ENCODE measurements at places on chromosomes 4 and X.
A peak's percentile ranks its signal among the peaks of the same experiment; 100 is the strongest.

- no peak for DNase-seq
Observed at GRCh38 chr4:54677416-54677815, 19.7 kb downstream of the KIT start.

DNA sequence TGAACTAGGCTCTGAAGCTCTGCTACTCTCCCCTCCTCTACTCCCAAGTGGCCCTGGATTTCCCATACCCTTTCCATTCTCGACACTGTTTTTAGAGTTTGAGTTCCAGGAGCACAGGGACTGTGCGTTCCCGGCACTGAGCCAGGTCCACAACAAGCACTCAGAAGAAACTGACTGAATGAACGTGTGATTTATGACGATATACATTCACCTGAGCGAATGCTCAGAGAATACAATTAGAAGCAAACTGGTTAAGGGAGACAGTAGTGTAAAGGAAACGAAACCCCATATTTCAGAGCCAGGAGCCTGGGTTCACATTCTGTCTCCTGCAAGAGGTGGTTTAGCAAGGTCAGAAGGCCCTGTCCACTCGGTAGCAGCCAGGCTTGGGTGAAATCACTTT is 1.4 kb upstream of the KIAA0232 start:
- no peak for DNase-seq

- DNase-seq, result no peak
Observed at GRCh38 chrX:16885628-16886027, 15.5 kb upstream of the RBBP7 start.

- no peak for DNase-seq
Observed at GRCh38 chrX:39873117-39873516, 224.6 kb downstream of the BCOR start.

DNA sequence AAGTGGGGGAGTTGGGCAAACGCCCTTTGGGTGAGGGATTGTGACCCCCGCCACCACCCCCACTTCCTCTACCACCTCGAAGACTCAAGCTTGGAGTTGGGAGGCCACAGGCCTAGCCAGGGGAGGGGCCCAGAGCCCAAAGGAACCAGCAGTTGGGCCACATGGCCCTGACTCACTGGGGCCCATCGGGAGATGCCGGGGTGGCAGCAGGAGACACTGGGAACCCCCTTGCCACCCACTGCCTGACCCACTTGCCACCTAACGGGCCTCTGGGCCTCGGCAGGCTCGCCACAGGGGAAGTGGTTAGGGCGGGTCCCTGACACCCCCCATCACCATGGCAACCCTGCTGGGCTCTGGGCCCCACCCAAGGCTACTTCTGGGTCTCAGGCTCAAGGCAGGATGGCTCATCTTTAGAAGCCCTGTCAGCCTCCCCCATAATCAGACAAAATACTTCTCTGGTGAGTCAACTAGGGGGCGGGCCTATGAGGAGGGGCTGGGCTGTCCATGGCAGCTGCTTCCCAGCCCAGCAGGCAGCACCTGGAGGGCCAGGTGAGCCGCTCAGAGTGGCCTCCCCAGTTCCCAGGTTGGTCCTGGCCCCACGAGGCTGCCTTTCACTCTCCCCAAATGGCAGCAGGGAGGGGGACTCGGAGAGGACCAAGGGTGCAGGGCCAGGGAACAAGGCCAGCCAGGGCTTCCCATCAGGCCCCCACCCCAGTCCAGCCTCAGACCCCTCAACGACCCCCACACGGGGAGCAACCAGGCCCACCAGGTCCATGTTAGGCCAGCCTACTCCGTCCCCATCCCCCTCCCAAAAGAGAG is 5.6 kb downstream of the FLNA start:
- DNase-seq, result peak; percentile 70

DNA sequence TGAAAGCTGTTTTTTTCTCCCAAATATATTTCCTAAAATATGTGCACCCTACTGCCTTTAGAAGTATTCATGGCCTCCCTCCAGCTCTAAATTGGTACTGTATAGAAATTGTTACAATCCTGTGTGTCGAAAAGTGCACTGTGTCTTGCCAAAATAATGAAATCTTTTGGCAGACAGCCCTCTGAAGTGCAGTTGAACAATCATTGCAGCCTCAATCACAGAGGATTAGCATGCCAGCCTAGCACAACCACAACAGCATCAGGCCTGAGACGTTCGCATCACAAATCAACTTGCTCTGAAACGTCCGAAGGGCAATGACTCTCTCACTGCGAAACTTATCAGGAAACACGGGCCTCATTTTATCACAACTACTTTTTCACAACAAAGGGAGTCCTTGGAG is 99.0 kb downstream of the ANOS1 start:
- no peak for DNase-seq

GRCh38 chr4:138035781-138036258 is 206.3 kb downstream of the SLC7A11 start:
- DNase-seq, result peak; percentile 47

DNA sequence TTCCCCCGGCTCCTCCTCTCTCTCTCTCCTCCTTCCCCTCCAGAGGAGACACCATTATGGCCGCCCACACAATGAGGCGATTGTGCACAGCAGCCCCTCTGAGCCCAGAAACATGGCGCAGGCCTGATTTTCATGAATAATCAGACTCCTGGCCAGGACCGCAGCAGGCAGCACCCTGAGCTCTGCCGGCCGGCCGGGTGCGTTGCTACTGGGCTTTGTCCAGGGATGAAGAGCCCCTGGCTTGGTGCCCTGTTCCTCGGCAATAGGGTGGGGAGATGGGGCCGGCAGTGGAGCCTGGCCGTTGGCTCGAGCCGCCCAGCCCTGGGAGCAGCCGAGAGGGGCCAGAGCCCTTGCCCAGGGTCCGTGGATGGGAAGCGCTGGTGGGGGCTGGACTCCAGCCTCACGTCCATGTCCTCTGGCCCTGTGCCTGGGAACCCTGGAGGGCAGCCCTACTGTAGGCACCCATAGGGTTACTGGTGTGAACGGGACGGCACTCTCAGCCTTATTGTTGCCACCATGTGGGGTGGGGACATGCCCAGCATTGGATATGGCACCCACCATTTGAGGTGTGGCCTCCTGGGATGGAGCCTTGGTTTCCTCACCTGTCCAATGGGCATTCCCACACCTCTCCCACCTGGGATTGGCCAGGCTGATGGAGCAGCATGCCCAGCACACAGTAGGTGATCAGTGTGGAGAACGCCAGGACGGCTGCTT is 103.0 kb downstream of the SORCS2 start:
- no peak for DNase-seq

DNA sequence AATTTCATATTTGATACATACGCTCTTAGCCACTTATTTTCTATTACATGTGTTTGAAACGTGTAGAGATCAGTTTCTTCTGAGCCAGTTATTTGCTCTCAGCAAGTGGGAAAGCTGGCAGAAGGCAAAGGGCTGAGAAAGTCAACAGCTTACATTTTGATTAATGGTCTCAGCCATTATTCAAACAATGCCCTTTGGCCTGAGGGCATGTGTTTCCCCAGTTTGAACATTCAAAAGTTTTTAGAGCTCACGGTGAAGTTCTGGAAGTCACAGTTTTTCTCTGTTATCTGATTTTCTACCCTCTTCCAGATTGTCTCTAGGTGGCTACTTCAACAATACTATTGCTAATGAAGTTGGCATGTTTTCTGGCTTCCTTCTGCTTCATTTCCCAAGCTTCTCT is 591.8 kb upstream of the CPEB2 start:
- no peak for DNase-seq

DNA sequence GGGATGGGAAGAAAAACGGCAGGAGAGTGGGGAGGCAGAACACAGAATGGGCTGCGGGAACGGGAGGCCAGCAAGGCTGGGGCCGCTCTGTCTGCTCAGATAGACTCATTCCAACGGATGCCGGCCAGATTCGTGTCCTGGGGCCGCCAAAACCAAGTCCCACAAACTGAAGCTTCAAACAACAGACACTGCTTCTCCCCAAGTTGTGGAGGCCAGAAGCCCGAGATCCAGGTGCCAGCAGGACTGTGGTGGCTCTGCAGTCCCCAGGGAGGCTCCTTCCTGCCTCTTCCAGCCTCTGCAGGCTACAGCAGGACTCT is 100.6 kb downstream of the ADRA2C start:
- DNase-seq, result no peak

- no peak for DNase-seq
Observed at GRCh38 chr4:183287309-183287659, 32.8 kb downstream of the CLDN22 start.

DNA sequence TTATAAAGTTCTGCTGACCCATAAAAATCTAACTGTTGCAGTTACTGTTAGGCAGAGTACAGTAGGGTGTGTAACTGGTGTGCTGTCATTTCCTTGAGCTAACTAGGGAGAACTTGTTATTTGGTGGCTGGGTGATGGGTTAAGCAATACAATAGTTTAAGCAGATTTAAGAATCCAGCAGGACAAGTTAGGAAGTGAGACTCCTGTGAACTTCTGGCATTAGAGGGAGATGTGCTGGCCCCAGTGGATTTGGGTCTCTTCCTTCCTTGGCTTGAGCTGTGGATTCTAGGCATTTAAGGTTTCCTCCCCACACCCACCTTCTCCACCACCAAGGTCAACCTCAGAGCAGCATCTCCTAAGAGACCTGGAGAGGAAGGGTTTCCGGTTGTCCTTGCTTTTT is 70.5 kb downstream of the CLCN5 start:
- no peak for DNase-seq

DNA sequence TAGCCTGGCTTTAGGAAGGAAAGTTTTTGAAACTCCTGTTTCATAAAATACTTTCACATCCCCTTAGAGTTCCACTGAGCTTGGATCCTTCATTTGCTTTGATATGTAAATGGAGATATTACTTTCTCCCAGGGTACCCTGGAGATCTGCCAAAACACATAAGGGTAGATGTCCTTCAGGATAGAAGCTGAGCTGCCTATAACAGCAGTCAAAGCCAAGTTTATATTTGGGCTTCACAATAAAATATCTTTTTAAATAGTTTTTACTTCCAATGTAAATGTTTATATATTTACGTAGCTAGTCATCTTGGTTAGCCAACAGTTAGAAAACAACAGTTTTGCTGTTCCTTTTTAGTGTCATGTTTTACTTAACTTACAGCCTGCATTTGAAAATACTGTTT is 742.3 kb upstream of the POU3F4 start:
- no peak for DNase-seq

- no peak for DNase-seq
Observed at GRCh38 chrX:129649268-129650182, 5.2 kb downstream of the APLN start.

- no peak for DNase-seq
Observed at GRCh38 chr4:7587433-7588405, 153.0 kb upstream of the PSAPL1 start.

GRCh38 chr4:7600247-7600646 is 165.5 kb upstream of the PSAPL1 start:
- DNase-seq, result no peak

DNA sequence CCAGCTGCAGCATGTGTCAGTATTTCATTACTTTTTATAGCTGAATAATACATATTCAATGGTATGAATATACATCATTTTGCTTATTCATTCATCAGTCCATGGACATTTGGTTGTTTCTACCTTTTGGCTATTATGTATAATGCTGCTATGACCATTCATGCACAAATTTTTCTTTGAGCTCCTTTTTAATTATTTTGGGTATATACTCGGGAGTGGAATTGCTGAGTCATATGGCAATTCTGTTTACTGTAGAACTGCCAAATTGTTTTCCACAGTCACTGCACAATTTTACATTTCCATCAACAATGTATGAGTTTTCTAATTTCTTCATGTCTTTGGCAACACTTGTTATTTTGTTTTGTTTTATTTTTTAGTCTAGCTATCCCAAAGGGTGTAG is 405.9 kb upstream of the PITX2 start:
- no peak for DNase-seq

- peak; percentile 95 for DNase-seq
Observed at GRCh38 chr4:101356928-101357327, 9.6 kb upstream of the PPP3CA start.

GRCh38 chr4:109407027-109407737 is 26.4 kb upstream of the SEC24B start:
- DNase-seq, result no peak

DNA sequence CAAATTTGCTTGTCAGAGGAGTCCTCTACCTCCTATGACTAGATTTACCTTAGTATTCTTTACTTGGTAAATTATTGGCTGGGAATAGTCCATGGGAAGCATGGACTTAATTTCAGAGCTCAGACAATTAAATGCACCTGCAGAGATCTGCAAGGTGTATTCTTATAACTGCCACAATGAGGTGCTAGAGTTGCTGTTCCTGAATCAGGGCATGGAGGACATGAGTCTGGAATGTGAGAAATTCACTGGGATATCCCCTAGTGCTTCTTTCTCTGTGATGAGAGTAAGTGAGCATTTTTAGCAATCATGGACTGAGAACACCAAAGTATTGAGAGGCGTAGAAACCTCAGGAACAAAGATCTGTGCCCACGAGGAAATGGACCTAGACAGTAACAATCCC is 32.9 kb upstream of the GRID2 start:
- DNase-seq, result no peak

GRCh38 chr4:102783006-102783405 is 22.2 kb upstream of the MANBA start:
- no peak for DNase-seq

GRCh38 chrX:142312591-142312990 is 107.5 kb upstream of the MAGEC2 start:
- no peak for DNase-seq

DNA sequence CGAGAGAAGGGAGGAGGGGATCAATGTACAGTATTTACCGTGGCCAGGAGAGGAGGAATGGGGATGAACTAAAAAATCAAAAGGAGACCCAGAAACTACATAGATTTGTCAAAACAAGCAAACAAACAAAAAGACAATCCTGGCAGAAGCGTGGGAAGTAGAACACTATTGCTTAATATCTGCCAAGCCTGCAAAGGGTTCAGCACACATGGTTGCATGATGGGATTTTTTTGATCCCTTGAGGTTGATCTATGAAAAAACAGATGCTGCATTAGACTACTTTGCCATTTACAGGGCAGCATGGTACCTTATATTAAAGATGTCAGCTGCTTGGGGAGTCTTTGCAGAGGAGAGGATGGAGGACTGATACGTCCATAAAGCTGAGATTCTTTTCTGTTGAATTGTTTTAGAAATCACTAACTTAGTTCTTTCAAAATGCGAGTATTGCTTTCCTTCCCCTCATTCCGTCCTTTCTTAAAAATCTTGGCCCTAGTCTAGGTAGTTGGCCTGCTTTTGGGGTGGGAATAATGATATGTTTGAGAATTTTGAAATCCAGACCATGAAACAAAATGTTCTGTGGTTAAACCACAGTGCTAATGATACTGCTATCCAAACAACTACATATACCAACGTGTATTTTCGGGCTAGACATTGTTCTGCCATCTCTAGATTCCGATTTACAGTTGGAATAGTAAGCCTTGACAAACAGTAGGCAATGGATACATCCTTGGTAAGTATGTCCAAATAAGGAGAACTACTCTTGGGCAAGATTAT is 39.6 kb upstream of the TMEM150C start:
- DNase-seq, result no peak

- DNase-seq, result no peak
Observed at GRCh38 chr4:6334203-6334887, 64.7 kb downstream of the WFS1 start.

GRCh38 chr4:140724760-140725159 is 31.4 kb downstream of the TBC1D9 start:
- DNase-seq, result no peak

Data from fibroblast of skin of left biceps (primary cell).